ENCODE measurements at places on chromosomes 1 and 21.

- DNase-seq = no peak
These were observed 423.8 kb upstream of the CXADR start for GRCh38 chr21:17089091-17089491.

DNA sequence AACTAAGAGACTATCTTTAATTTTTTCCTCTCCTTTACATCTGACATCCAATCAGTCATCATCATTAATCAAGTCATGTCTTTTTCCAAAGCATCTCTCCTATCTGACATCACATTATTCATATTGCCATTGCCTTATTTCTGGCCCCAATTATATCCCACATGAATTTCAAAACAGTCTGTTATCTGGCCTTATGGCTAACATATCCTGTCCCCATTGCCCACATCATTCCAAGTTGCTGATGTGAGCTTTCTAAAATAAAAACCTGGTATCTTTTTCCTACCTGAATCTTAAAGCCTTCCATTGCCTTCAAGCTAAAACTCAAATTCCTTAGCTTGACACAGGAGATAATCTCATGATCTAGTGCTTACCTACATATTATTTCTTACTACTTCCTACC is 283.9 kb downstream of the LRRC40 start:
- DNase-seq = no peak

GRCh38 chr1:159826441-159827101 is at the start of gene SLAMF8:
Gene SLAMF8, plus strand, starts transcription at chr1:159826873. Its CDS starts 26 bp downstream, at chr1:159826899.
- no peak for DNase-seq

DNA sequence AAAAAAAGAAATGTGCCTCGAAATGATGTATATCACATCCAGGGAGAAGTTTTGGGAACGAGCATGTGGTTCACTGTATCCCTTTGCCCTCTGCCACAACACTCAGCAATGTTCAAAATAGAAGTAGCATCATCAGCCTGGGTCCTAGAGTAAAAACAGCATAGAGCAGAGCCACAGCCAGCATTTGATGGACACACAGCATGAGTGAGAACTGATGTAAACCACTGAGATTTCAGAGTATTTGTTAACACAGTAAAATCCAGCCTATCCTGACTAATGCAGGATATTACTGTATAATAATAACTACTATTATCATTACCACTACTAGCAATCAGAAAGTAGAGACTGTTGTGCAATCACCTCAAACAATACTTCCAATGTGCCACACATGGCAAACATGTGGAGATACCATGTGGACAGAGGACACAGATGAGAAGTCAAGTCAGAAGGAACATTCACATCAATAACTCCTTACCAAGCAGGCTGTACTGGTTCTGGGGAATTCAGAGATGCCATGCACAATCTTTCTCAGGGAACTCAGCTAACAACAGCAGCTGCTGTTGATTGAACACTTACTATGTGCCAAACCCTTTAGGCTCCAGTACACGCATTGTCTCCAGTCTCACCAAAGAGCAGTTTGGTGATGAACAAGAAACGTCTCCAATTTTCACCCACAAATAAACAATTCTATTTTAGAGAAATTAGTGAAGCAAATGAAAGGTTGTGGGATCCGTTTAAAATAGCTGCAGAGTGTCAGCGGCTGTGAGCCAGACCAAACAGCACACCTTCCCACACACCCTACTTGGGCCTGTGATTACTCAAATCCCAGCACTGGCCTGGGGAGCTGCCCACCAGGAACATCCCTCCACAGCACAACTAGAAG is 16.6 kb upstream of the GFI1 start:
- no peak for DNase-seq

DNA sequence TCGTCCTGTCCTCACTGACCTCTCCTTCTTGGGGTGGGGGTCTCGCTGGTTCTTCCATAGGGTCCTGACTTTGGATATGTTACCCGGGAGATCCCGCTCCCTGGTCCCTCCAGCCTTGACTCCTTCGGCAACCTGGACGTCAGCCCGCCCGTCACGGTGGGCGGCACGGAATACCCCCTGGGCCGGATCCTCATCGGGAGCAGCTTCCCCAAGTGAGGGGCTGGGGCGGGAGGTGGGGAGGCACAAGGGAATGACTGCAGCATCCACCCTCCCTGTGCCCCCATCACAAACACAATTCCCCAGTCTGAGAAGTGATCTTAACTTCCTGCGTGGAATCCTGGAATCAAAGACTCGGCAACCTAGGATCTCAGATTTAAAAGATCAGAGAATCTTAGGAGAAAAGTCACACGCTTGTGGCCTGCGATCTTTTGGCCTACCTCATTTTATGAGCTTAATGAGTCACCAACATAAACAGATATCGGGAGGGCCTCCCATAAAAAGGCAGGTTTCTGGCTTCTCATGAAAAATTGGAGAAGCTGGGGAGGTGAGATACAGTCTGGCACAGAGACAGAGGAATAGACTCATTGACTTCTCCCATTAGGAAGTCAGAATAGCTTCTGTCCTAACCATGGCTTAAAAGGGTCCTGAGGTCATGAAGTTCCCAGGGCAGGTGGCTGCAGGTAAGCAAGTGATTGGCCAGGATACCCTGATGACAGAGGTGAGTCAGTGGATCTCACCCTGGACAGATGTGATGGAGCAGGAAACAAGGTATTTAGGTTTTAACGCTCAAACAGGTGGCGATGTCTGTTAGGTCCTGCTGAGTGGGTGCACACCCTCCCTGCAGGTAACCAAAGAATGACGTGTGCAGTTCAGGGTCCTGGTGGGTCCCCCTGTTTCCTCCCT is 15.9 kb upstream of the PADI3 start:
- no peak for DNase-seq

GRCh38 chr1:18554597-18554996 is 73.9 kb downstream of the KLHDC7A start:
- DNase-seq = no peak

DNA sequence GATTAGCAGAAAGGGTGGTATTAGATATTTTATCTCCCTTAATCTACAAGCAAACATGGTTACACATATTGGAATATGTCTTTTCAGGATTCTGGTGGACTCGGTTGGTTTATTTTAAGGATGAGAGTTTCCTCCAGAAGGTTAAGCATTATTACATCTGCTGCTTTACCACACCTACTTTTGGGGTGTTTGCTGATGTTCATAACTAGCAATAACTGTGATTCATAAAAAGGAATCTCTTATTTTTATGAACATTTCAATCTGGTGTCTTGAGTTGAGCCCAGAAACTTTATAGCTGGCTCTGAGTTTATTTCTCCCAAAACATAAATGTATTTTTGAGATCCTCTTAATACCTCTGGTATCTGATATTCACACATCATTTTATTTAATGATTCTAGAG is 82.7 kb downstream of the LRRC8D start:
- no peak for DNase-seq

GRCh38 chr1:997713-997992 is 2.2 kb downstream of the HES4 start:
- no peak for DNase-seq

GRCh38 chr1:175820456-175821025 is 77.1 kb upstream of the TNR start:
- DNase-seq = no peak

- no peak for DNase-seq
These were observed 328.5 kb downstream of the TBX15 start for GRCh38 chr1:118659646-118660045.

DNA sequence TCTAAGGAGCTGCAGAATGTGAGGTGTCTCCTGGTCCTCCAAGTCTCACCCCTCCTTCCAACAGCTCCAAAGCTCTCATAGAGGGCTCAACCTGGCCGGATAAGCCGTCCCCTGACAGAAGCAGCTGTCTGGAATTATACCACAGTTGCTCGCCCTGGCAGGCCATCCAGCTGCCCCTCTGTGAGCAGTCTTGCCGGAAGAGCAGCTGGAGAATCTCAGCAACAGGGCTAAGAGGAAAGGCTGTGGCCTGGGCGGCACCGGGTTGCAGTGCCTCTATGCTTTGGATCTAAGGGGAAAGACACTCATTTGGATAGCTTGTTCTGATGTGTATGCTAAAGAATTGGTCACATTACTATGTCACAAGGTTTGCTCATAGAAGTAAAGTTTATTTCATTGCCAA is 12.4 kb downstream of the TMCC2 start:
- DNase-seq = no peak

- peak; percentile 87 for DNase-seq
These were observed at the start of gene TMEM50A for GRCh38 chr1:25338188-25338981. Gene TMEM50A, plus strand, starts transcription at chr1:25338334. Its CDS starts 2,153 bp downstream, at chr1:25340487.

DNA sequence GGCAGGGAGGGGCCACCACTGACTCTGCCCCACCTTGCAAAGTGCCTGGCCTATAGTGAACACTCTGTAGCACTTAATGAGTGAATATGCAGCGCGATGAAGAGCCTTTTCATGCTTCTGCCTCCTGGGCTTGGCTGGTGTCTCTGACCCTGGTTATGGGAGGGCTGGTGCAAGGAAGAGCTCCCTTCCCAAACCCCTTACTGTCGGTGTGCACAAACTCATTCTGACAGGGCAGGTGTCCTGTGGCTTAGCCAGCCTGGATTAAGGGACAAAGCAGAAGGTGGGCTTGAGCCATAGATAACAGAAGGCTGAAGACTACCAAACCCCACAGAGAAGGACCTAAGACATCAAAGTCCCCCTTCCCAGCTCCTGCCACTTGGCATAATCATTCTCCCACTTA is 2.0 kb upstream of the NCMAP start:
- no peak for DNase-seq

- no peak for DNase-seq
These were observed 712 bp downstream of the RAB13 start for GRCh38 chr1:153985341-153985912.

DNA sequence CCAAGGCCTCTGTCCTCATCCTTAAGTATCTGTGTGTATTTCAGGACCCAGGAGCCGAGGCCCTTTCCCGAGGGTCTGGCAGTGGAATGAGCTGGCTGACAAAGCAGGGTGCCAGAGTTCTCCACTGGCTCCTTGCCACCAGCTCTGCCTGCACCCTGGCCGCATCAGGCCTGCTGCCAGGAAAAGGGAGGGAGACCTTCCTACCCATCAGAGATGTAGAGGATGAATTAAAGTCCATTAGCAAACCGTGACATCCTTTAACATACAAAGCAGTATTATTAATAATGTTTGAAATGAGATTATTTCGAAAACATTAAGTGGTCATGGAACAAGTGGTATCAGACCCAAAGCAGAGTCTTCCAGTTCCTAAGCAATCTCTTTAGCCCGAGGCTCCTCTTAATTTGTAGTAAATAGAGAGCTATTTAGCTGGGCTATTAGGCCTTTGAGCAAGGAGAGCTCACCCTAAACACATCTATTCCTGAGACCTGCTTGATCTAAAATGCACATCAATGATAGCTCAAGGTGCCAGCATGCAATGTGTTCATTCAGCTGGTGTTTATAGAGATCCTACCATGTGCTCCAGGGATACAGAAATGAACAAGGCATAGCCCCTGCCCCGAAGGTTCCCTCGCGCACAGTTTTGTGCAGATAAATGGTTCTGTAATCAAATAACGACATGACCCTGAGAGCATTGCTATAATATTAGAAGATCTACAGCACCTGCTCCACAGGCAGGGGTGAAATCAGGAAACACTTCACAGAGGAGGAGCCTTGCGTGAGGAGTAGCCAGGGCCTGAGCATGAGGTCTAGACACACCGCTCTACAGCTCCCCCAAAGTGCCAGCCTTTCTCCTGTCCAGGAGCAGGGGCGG is 44.0 kb downstream of the FAM163A start:
- DNase-seq = no peak

Data from effector memory CD4-positive, alpha-beta T cell (primary cell).